Upper lobe of left lung (tissue), 6 donors: ENCODE measurements at places on chromosomes 1 and 21. TPM values are rescaled to one million over a fixed set of nuclear protein-coding genes. Genes with fewer than 3 reads are reported as not detected.

GRCh38 chr1:200850554-200850953 is 22.2 kb upstream of the GPR25 start:
- H3K4me1 ChIP-seq: no peaks in the 10 kb centered on the region
- no peak for DNase-seq
- no peak overlapping the region for H3K27ac ChIP-seq
- H3K4me3 ChIP-seq: no peak overlapping the region
- peaks cover 29% of the 10 kb centered on the region for H3K36me3 ChIP-seq

GRCh38 chr1:225004396-225004795 is 74.9 kb downstream of the DNAH14 start:
- H3K27ac ChIP-seq: no peak overlapping the region
- no peak for DNase-seq
- no peaks in the 10 kb centered on the region for H3K36me3 ChIP-seq
- H3K27me3 ChIP-seq: no peaks in the 10 kb centered on the region
- no peaks in the 10 kb centered on the region for H3K4me1 ChIP-seq

DNA sequence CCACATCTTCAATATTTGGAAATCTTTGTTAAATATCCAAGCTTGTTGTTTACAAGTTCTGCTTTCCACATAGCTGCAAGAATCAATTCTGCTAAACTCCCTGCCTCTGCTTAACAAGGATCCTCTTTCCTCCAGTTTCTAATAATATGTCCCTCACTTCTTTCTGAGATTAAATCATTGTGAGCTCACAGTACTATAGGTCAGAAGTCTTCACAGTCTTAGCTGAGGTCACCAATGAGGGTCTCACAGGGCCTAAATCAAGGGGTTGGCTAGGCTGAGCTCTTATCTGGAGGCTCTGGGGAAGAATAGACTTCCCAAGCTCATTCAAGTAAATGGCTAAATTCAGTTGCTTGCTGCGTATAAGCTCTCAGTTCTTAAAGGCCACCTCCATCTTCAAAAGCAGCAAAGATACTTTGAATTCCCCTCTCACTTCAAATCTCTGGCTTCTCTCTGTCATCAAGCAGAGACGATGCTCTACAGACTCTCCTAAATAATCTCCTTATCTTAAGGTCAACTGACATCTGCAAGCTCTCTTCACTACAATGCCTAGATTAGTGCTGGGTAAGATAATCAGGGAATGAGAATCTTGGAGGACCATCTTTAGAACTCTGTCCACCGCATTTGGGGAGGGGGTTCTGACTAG is 175.3 kb downstream of the PLPPR4 start:
- no peaks in the 10 kb centered on the region for H3K36me3 ChIP-seq
- H3K4me3 ChIP-seq: no peak overlapping the region
- H3K4me1 ChIP-seq: no peaks in the 10 kb centered on the region
- H3K27ac ChIP-seq: no peak overlapping the region
- DNase-seq: no peak
- no peaks in the 10 kb centered on the region for H3K27me3 ChIP-seq

GRCh38 chr21:42461185-42461520 is 34.9 kb downstream of the RSPH1 start:
- no peaks in the 10 kb centered on the region for H3K36me3 ChIP-seq
- no peaks in the 10 kb centered on the region for H3K27me3 ChIP-seq
- H3K4me1 ChIP-seq: peaks cover 6% of the 10 kb centered on the region
- DNase-seq: no peak

DNA sequence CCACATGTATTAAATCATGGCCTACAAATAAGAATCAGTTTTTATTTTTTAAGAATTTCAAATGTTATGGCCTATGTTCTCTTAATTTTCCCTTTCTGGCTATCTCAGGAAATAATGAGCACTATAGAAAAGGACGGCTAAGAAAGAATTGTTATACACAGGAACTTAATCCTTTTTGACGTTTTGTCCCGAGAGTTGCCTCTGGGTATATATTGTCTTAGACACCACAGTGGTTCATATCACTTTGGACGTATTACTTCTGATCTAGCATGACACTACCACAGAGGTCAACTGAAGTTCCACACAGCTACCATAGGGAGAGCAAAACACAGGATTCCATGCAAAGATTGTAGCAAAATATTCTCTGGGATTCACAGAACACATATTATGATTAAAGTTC is 307.6 kb downstream of the VAV3 start:
- H3K4me1 ChIP-seq: no peaks in the 10 kb centered on the region
- no peaks in the 10 kb centered on the region for H3K36me3 ChIP-seq
- no peak for DNase-seq
- H3K27ac ChIP-seq: no peak overlapping the region

ANKRD35 gene
- total RNA-seq: 1.2 TPM

SNX7 gene
- total RNA-seq: 14.7 TPM

DNA sequence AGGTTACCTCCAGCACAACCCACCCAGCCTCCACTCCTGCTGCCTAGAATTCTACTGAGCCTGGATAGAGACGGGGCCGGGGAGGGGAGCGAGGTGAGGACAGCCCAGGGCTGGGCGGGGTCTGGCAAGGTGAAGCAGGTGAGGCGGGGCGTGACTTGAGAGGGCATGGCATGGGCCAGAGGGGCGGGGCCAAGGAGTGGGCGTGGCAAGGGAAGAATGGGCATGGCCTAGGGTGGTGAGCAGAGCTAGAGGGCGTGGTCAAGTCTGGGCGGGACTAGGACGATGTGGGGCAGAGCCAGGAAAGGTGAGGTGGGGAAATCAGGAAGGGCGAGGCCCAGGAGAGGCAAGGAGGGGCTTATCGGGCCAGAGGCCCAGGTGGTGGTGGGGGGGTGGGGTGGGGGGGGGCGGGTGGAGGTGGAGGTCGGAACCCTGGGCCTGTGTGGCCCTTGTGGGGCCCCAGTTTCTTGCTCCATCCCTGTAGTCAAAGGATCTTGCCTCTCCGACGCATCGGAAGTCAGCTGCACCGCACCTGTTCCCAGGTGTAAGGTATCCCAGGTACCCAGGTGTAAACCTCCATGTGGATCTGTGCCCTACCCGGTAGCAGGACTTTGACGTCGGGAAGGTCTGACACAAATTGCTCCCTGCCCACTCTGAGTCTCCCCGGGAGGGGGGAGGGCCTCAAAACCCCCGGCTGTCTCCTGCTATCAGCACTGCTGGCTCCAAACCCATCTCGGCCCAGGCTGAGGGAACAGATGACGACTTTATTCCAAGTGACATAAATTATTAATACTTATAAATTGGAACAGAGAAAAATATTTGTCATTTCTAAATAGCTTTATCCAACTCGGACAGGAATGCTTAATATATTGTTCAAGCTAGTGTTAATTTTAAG is 32.9 kb upstream of the UTS2 start:
- peak overlapping the region; percentile 21 for H3K4me3 ChIP-seq
- no peaks in the 10 kb centered on the region for H3K36me3 ChIP-seq
- H3K4me1 ChIP-seq: no peaks in the 10 kb centered on the region
- no peaks in the 10 kb centered on the region for H3K27me3 ChIP-seq
- peak; percentile 92 for DNase-seq

GRHL3 gene
- total RNA-seq: not detected

MTARC2 gene
- total RNA-seq: 52.3 TPM

RHCE gene
- 2.4 TPM for total RNA-seq

SGIP1 gene
- 8.9 TPM for total RNA-seq

DNA sequence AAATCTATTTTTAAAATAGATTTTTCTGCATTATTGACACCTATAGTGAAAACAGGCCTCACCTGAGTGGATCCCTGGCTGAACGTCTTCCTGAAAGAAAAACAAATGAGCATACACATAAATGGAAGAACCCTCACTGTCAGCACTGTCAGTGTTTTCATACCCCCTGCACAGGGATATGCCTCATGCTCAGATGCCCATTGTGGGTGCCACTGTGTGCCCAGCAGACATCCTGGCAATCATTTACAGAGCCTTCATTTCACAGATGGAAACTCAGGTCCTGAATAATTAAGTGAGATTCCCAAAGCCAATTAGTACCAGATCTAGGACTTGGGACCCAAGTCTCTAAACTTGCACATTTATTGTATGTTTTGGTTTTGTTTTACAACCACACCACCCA is 19.9 kb downstream of the FCRL1 start:
- H3K27ac ChIP-seq: no peak overlapping the region
- H3K27me3 ChIP-seq: no peaks in the 10 kb centered on the region
- H3K36me3 ChIP-seq: no peaks in the 10 kb centered on the region
- no peak overlapping the region for H3K4me3 ChIP-seq
- DNase-seq: no peak

CD5L gene
- 2.4 TPM for total RNA-seq

GRCh38 chr1:31371121-31371959 is 1.5 kb downstream of the FABP3 start:
- H3K27ac ChIP-seq: no peak overlapping the region
- H3K36me3 ChIP-seq: peaks cover 4% of the 10 kb centered on the region
- no peaks in the 10 kb centered on the region for H3K27me3 ChIP-seq

GRCh38 chr1:204769997-204770396 is 84.5 kb upstream of the LRRN2 start:
- DNase-seq: no peak
- no peaks in the 10 kb centered on the region for H3K27me3 ChIP-seq
- H3K4me1 ChIP-seq: no peaks in the 10 kb centered on the region
- H3K4me3 ChIP-seq: no peak overlapping the region
- H3K27ac ChIP-seq: no peak overlapping the region

CRB1 gene
- 0.13 TPM for total RNA-seq

DNA sequence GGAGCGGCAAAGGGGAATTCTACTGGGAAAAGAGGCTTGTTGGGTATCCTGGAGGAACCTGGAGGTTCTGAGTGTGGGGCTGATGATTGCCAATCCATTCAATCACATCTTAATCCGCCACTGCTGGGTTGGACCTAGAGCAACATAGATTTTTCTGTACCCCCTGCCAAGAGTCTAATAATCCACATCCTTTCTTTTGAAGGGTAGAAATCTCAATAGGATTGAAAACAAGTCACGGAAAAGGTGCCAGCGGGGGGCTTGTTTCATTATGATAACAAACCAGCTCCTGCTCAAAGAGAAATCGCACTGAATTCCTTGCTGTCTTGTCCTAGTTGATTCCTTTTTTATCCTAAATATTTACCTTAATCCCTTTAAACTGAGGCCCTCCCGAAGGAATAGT is 528.5 kb downstream of the ADGRL2 start:
- no peak for DNase-seq
- no peaks in the 10 kb centered on the region for H3K4me1 ChIP-seq
- no peak overlapping the region for H3K27ac ChIP-seq

DNA sequence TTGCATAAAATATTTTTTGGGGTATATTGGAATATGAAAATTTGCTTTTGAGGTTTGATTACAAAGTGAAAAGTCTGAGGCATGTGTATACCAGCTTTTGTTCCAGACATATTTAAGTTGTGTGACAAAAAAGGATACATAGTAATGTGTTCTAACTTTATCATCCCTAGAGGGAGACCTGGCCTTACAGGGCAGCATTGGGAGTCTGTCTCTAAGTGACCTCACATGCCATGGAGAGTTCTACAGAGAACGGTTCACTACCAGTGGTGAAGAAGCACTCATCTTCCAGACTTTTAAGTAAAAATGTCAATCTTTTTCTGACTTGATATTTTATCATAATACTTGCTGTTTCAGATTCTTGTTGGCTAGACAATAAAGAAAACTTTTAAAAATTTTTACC is 61.0 kb downstream of the VPS13D start:
- no peak for DNase-seq
- H3K27ac ChIP-seq: no peak overlapping the region
- H3K27me3 ChIP-seq: no peaks in the 10 kb centered on the region
- H3K4me3 ChIP-seq: no peak overlapping the region
- H3K4me1 ChIP-seq: no peaks in the 10 kb centered on the region

DNA sequence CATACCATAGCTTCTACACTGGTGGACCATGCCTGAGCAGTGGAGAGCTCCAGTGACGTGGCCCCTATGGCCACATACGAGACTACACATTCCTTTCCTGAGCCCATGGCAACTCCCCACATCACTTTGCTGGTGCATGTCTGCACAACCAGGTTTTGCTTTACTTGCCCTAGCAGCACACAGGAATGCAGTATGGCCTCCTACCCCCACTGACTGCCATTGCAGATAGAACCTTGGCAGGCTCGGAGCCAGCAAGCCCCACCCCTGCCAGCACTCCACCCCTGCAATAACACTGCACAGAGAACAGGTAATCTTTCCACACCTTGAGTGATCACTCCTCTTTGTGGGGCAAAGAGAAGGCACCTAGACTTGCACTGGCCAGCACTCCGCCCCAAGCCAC is 531.9 kb upstream of the CAMK1G start:
- H3K27me3 ChIP-seq: no peaks in the 10 kb centered on the region
- H3K27ac ChIP-seq: no peak overlapping the region
- no peak overlapping the region for H3K4me3 ChIP-seq
- H3K4me1 ChIP-seq: no peaks in the 10 kb centered on the region
- no peaks in the 10 kb centered on the region for H3K36me3 ChIP-seq
- no peak for DNase-seq

- no peaks in the 10 kb centered on the region for H3K27me3 ChIP-seq
- H3K4me3 ChIP-seq: no peak overlapping the region
- H3K36me3 ChIP-seq: no peaks in the 10 kb centered on the region
- H3K27ac ChIP-seq: no peak overlapping the region
- DNase-seq: no peak
Observed at GRCh38 chr1:38129971-38130370, 83.4 kb upstream of the POU3F1 start.

DNA sequence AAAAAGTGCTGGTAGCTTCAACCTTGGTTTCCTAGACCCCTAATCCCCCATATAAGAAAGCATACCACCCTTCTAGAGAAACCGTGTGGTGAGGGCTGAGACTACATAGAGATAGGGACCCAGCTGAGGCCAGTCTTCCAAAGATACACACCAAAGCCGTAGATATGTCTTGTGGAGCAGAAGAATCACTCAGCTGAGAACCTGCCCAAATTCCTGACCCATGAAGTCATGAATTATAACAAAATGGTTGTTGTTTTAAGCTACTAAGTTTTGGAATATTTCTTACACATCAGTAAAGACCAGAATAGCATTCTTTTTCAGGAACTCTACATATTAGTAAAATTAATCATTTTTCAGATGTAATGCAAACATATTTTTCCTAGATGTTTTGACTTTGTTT is 3.3 kb upstream of the SNRPE start:
- H3K36me3 ChIP-seq: peaks cover 4% of the 10 kb centered on the region
- H3K4me1 ChIP-seq: peaks cover 21% of the 10 kb centered on the region
- no peak for DNase-seq
- no peak overlapping the region for H3K4me3 ChIP-seq
- no peak overlapping the region for H3K27ac ChIP-seq

- no peaks in the 10 kb centered on the region for H3K4me1 ChIP-seq
- DNase-seq: no peak
- H3K27me3 ChIP-seq: no peaks in the 10 kb centered on the region
- H3K27ac ChIP-seq: no peak overlapping the region
- no peak overlapping the region for H3K4me3 ChIP-seq
Observed at GRCh38 chr1:230498704-230499103, 72.6 kb upstream of the PGBD5 start.

DNA sequence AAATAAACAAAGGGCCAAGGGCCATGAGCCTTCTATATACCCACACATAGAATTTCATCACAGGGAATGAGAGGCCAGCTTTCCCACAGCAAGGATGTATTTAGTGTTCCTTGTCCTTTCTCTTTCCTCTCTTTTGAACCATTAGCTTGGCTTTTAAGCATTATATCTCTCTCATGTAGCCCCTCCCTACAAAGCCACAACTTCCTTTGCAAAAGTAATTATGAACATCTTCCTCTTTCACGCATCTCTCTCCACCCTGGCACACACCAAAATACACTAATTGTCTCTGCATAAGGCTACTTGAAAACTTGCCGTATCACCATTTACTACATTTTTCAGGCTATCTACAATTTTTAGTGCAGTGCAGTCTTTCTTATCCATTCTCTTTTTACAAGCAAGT is 1.9 kb upstream of the AK5 start:
- H3K27ac ChIP-seq: no peak overlapping the region
- H3K36me3 ChIP-seq: no peaks in the 10 kb centered on the region
- no peaks in the 10 kb centered on the region for H3K27me3 ChIP-seq
- no peak for DNase-seq
- H3K4me1 ChIP-seq: peaks cover 21% of the 10 kb centered on the region

GBP5 gene
- total RNA-seq: 7.7 TPM

ELAVL4 gene
- total RNA-seq: 0.20 TPM
